ENCODE measurements at places on chromosomes 7 and 10. TPM values are rescaled to one million over a fixed set of nuclear protein-coding genes. Genes with fewer than 3 reads are reported as not detected.

The PPP1R9A gene
- total RNA-seq: 20.3 TPM

The TMEM139 gene
- total RNA-seq: 4.4 TPM

The ITGB8 gene
- 3.6 TPM for total RNA-seq

The CYP2C8 gene
- 0.32 TPM for total RNA-seq

The POT1 gene
- total RNA-seq: 21.3 TPM

The HHEX gene
- total RNA-seq: 1.5 TPM

- no peaks in the 10 kb centered on the region for H3K27me3 ChIP-seq
- no peaks in the 10 kb centered on the region for H3K36me3 ChIP-seq
- no peak for DNase-seq
- no peak overlapping the region for H3K27ac ChIP-seq
- H3K4me1 ChIP-seq: no peaks in the 10 kb centered on the region
- H3K4me3 ChIP-seq: no peak overlapping the region
Observed at GRCh38 chr7:15628876-15629275, 57.6 kb downstream of the MEOX2 start.

DNA sequence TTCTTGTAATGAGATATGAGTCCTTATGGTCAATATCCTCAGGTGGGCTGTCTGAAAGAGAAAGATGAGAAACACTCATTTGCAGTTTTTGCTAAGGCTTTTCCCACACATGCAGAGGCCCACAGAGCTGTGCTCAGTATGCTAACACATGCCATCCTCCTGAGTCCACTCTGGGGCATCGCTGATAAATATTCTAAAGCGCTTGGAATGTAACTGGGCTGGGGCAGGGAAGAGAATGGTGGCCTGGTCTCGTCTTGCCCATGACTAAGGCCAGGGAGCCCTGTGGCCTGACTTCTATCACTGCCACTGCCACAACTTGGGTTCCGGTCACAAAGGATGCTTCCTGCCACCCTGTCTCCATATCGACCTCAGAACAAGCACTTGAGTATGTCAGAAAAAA is 199.7 kb upstream of the FRMD4A start:
- H3K36me3 ChIP-seq: no peaks in the 10 kb centered on the region
- H3K27ac ChIP-seq: no peak overlapping the region
- no peak for DNase-seq
- H3K4me1 ChIP-seq: no peaks in the 10 kb centered on the region
- no peak overlapping the region for H3K4me3 ChIP-seq
- H3K27me3 ChIP-seq: no peaks in the 10 kb centered on the region

DNA sequence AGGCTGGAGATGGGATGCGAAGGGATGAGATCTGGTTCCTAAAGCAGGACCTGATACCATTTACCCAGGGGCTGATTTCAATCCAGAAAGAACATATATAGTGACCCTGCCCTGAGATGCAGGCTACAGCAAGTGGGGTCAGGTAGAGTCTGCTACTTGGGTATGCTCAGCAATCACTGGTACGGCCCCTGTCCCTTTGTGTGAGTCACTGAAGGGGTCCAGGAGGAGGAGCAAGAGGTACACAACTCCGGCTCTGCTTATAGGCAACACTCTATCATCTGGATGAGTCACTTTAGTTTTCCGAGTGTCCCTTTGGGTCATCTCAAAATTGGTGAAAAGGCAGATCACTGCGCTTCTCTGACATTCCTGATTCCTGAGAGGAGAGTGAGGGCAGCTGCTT is 79.6 kb upstream of the SORCS1 start:
- no peaks in the 10 kb centered on the region for H3K4me1 ChIP-seq
- no peak overlapping the region for H3K4me3 ChIP-seq
- DNase-seq: no peak
- no peak overlapping the region for H3K27ac ChIP-seq
- no peaks in the 10 kb centered on the region for H3K27me3 ChIP-seq
- H3K36me3 ChIP-seq: no peaks in the 10 kb centered on the region

DNA sequence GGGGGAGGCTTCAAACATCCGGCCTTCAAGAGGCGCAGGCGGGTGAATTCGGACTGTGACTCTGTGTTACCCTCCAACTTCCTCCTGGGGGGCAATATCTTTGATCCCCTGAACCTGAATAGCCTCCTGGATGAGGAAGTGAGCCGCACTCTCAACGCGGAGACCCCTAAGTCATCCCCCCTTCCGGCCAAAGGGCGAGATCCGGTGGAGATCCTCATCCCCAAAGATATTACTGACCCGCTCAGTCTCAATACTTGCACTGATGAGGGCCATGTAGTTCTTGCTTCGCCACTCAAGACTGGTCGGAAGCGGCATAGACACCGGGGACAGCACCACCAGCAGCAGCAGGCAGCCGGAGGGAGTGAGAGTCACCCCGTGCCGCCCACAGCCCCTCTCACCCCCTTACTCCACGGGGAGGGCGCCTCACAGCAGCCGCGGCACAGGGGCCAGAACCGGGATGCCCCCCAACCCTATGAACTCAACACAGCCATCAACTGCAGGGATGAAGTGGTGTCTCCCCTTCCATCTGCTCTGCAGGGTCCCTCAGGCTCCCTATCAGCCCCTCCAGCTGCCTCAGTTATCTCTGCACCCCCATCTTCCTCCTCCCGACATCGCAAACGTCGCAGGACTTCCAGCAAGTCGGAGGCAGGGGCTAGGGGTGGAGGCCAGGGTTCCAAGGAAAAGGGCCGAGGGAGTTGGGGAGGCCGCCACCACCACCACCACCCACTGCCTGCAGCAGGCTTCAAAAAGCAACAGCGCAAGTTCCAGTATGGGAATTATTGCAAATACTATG is 1.1 kb downstream of the MEPCE start:
- H3K4me3 ChIP-seq: peak overlapping the region; percentile 73
- peaks cover 4% of the 10 kb centered on the region for H3K4me1 ChIP-seq
- H3K27ac ChIP-seq: 0 out of 2 replicates have a peak overlapping the region, but pooled peaks have one; percentile 95
- DNase-seq: no peak
- peaks cover 6% of the 10 kb centered on the region for H3K27me3 ChIP-seq
- peaks cover 24% of the 10 kb centered on the region for H3K36me3 ChIP-seq

GRCh38 chr10:132455441-132455971 is 58.5 kb downstream of the PWWP2B start:
- no peak overlapping the region for H3K27ac ChIP-seq
- DNase-seq: no peak
- no peaks in the 10 kb centered on the region for H3K4me1 ChIP-seq
- no peak overlapping the region for H3K4me3 ChIP-seq
- H3K27me3 ChIP-seq: peaks cover 6% of the 10 kb centered on the region

DNA sequence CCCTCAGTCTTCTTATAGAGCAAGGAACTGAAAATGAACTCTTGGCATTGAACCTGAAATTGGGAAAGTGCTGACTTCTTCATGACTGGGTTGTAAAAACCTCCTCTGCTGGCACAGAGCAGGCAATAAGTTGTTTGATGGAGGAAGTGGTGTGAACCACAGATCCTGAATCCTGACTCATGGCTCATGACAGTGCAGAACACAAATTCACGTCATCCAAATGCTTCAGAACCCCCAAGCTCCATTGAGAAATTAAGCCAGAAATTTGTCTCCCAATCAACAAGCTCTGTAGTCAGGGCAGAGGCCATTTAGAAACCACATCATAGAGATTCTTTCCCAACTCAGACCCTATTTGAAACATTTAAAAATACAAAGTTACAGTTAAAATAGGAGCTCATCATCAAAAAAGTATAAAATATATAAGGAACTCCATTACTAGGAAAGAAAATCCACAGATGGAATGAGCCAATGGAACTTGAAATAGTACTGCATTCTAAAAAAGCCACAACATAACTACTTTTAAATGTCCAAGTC is 10.3 kb upstream of the STK17A start:
- H3K27me3 ChIP-seq: no peaks in the 10 kb centered on the region
- H3K36me3 ChIP-seq: no peaks in the 10 kb centered on the region
- DNase-seq: no peak
- no peak overlapping the region for H3K27ac ChIP-seq
- H3K4me1 ChIP-seq: 0 out of 2 replicates have a peak, but pooled peaks cover 1% of the 10 kb centered on the region
- H3K4me3 ChIP-seq: no peak overlapping the region

DNA sequence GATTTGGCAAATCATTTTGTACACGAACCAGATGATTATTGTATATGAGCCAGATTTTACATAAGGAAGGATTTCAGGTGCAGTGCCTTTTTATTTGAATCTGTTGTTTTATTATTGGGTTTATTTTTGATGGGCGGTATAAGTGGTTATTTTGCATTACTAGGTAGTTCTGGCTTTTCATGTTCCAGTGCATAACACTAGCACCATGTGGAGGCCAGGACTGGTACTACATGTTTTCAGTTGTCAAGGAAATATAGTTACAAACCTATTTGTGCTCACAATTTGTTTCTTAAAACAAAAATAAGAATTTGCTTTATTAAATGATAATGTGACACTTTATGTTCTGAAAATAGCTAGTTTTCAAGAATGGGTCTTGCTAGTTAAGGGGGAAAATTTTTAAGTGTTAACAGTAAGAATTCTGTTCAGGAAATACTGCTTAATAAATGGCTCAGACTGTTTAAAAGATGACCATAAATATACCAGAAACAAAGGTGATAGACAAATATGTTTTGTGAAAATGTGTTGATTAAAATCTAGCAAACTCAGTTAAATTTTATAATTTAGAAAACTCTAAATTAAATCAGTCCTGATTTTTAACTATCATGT is 7.1 kb upstream of the SEMA3E start:
- no peak for DNase-seq
- H3K4me1 ChIP-seq: no peaks in the 10 kb centered on the region
- H3K27ac ChIP-seq: no peak overlapping the region
- no peaks in the 10 kb centered on the region for H3K36me3 ChIP-seq

- no peaks in the 10 kb centered on the region for H3K27me3 ChIP-seq
- no peaks in the 10 kb centered on the region for H3K36me3 ChIP-seq
- no peak overlapping the region for H3K4me3 ChIP-seq
- no peak overlapping the region for H3K27ac ChIP-seq
- H3K4me1 ChIP-seq: no peaks in the 10 kb centered on the region
- no peak for DNase-seq
Observed at GRCh38 chr10:129552119-129552518, 85.1 kb downstream of the MGMT start.

DNA sequence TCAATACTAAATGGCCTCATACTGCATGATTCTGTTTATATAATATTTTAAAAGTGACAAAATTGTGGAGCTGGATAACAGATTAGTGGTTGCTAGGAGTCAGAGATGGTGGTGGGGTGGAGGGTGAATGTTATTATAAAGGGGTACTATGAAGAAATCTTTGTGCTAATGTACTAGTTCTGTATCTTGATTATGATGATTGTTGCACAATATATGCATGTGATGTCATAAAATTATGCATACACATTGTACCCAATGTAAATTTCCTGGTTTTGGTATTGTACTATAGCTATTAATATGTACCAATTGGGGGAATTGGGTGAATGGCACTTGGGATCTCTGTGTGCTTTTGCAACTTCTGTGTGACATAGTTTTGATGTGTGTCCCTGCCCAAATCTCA is 112.2 kb downstream of the TMEM26 start:
- no peaks in the 10 kb centered on the region for H3K27me3 ChIP-seq
- no peaks in the 10 kb centered on the region for H3K4me1 ChIP-seq
- H3K4me3 ChIP-seq: no peak overlapping the region
- DNase-seq: no peak

DNA sequence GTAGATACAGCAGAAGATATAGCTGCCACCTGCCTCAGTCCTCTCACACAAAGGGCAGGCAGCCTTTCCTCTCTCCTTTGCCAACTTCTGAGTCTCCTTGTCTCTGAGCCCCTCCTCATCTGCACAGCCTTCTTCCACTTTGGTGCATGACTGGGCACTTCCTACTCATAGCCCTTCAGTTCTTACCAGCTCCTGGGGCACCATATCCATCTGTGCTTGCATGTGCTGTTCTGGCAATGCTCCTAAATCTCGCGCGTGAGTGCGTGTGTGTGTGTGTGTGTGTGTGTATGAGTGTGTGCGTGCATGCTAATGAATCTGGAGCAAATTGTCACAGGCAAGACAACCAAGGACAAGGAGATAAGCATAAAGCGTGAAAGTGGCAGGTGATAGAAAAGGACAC is 1271.6 kb upstream of the SORCS1 start:
- no peaks in the 10 kb centered on the region for H3K36me3 ChIP-seq
- H3K4me1 ChIP-seq: no peaks in the 10 kb centered on the region
- H3K27me3 ChIP-seq: no peaks in the 10 kb centered on the region
- H3K27ac ChIP-seq: no peak overlapping the region

DNA sequence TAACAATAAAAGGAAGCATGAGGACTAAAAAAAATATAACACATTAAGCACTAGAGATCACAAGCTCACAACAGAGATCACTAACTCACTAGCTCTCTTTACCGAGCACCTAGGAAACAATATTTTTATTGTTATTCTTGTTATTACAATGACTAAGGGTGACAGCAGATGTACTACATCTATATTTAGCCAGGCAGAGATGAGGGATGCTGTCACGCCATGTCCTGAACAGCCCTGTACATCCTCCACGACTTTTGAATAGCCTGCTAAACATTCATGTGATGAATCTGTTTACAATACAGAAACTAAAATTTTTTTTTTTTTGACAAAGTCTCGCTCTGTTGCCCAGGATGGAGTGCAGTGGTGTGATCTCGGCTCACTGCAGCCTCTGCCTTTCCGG is 22.7 kb downstream of the FAM133B start:
- no peaks in the 10 kb centered on the region for H3K27me3 ChIP-seq
- H3K4me1 ChIP-seq: no peaks in the 10 kb centered on the region
- DNase-seq: no peak
- H3K36me3 ChIP-seq: peaks cover 18% of the 10 kb centered on the region
- H3K4me3 ChIP-seq: no peak overlapping the region
- no peak overlapping the region for H3K27ac ChIP-seq

- no peaks in the 10 kb centered on the region for H3K36me3 ChIP-seq
Observed at GRCh38 chr10:84548869-84549268, 220.5 kb downstream of the CCSER2 start.

DNA sequence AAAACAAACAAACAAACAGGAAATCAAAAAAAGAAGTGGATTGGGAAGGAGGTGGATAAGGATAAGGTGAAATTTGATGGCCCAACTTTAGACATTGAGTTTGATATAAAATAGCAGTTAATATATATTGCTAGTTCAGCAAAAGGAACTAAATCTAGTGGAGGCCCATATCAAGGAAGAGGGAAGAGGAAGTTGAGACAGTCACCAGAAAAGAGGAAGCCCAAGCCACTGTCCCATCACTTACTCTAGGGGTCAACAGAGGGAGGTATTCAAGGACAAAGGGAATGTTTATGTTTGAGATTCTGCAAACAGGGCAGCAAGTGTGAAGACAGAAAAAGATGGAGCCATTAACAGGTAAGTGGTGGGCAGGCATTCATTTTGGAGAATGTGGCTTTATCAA is 3.7 kb downstream of the LAMTOR4 start:
- H3K27me3 ChIP-seq: no peaks in the 10 kb centered on the region
- no peak overlapping the region for H3K27ac ChIP-seq
- H3K4me3 ChIP-seq: no peak overlapping the region
- DNase-seq: no peak
- H3K36me3 ChIP-seq: peaks cover 8% of the 10 kb centered on the region

DNA sequence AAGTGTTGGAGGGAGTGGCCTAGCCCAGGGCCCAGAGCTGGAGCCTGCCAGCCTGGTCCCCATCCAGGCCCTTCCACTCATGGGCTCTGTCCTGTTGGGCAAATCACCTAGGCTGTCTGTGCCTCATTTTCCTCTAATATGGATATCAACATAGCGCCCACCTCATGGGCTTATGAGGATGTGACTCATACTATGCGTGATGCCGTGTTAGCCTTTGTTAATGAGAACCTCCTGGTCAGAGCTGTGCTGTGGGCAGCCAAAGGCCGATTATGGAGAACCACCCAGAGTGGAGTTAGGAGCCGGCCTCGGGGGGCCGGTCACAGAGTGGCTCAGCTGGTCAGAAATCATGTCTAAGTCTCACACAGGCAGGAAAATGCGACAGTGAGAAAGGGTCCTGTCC is 306.4 kb downstream of the PAXIP1 start:
- H3K27ac ChIP-seq: no peak overlapping the region
- no peak overlapping the region for H3K4me3 ChIP-seq
- H3K36me3 ChIP-seq: no peaks in the 10 kb centered on the region

- H3K27ac ChIP-seq: no peak overlapping the region
- no peaks in the 10 kb centered on the region for H3K36me3 ChIP-seq
- peaks cover 42% of the 10 kb centered on the region for H3K4me1 ChIP-seq
- H3K4me3 ChIP-seq: no peak overlapping the region
- DNase-seq: no peak
Observed at GRCh38 chr10:113053091-113053490, 103.0 kb downstream of the TCF7L2 start.
